ENCODE measurements at places on chromosomes 16 and 17. TPM values are rescaled to one million over a fixed set of nuclear protein-coding genes. Genes with fewer than 3 reads are reported as not detected.

The RAB34 gene
- 286 TPM for total RNA-seq

GRCh38 chr17:17066021-17066420, 23.8 kb downstream of the MPRIP start:
- DNase-seq, result no peak

The ST6GALNAC1 gene
- total RNA-seq, result not detected

GRCh38 chr16:90011908-90012501, 7.3 kb downstream of the DBNDD1 start:
- DNase-seq, result no peak

DNA sequence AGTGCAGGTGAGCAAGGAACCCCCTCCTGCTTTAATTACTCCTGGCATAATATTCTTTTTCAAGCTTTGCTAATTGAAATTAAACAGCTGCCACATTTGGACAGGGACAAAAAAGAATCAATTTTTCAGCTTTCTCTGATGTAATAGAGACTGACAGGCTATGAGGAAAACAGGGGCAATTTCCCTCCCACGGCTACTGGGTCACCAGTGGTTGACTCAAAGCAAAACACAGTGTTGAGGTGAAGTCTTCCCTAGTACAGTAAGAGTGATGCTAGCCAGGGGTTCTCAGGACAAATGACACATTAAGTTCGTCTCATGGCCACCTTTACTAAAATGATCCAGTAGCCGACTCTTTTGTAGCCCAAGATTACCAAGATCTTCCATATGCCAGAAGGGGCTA, 38.6 kb upstream of the PMFBP1 start:
- DNase-seq, result no peak

The SNAI3 gene
- not detected for total RNA-seq

GRCh38 chr17:78919861-78920450, 5.2 kb downstream of the TIMP2 start:
- DNase-seq, result no peak

Data from A172 (cell line).